ENCODE measurements at places on chromosomes 16 and 17.

DNA sequence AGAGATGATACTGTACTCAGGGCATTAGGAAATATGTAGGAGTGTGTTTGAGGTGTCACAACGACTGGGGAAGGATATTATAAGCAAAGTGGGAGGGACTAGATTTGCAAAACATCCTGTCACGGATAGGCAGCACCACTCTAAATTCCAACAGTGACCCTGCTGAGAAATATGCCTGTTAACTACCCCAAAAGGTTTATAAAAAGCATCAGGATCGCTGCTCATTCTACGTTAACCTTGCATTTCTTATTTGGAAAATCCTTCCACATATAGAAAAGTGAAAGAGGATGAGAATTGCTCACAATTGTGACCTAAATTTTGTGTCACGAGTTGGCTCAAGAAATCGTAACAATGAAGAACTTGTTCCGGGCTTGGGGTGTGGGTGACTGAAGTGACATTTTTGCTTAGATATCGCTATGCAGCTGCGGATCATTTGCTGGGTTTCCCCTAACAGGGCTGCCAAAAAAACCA lies 51.6 kb downstream of the N4BP1 start:
- no peak for DNase-seq

DNA sequence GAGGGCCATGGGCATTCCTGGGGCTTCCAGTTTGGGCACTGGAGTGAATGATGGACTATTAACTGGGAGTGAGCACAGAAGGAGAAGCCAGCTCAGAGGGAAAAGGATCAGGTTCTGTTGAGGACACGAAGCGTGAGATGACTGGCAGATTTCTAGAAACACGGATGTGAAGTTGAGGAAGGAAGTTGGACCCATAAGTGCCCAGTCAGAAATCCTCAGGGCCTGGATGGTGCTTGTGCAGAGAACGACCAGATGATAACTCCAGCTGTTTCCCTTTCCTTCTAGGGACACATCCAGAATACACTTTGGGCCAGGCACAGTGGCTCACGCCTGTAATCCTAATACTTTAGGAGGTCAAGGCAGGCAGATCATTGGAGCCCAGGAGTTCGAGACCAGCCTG lies 23.3 kb upstream of the ANKRD40CL start:
- DNase-seq, result no peak

DNA sequence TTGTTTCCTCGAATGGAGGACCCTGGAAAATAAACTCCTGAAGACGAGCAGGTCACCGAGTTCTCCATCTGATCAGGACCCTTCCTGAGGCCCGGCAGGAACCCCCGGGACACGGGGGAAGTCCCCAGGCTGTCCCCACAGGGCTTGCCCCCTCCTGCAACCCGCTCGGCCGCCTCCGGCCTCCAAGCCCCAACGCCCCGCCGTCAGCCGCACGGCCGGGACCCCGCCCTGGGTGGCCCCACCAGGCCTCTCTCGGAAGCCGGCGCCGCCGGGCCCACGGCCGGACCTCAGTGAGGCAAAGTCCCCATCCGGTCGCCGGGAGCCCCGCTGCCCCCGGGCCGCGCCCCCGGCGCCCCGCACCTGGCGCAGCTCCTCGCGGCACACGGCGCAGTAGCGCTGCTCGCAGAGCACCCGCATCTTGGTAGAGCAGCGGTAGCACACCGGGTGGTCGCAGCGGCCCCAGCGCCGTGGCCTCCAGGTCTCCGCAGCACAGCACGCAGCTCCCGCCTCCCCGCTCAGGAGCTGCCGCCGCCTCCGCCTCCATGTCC lies 383 bp downstream of the ZNF598 start:
- no peak for DNase-seq

- DNase-seq, result no peak
Observed at GRCh38 chr16:9054460-9054859, 37.0 kb upstream of the HAPSTR1 start.

DNA sequence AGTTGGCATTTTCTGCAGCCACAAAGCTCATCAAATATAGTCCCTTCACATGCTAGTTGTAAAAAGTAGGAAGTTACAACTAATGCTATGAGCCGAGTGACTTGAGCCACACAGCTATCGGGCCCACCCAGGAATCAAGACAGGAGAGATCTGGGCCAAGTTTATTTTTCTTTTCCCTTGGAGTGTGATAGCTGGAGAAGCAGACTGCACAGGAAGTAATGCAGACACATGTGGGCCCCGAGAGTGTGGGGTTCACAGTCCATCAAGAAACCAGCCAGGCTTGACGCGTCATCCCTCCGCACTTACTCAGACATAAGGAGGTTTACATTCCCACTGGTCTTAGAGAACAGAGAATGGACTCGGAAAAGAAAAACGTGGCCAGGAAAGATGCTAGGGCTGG lies 403.1 kb upstream of the CDH11 start:
- DNase-seq, result no peak

DNA sequence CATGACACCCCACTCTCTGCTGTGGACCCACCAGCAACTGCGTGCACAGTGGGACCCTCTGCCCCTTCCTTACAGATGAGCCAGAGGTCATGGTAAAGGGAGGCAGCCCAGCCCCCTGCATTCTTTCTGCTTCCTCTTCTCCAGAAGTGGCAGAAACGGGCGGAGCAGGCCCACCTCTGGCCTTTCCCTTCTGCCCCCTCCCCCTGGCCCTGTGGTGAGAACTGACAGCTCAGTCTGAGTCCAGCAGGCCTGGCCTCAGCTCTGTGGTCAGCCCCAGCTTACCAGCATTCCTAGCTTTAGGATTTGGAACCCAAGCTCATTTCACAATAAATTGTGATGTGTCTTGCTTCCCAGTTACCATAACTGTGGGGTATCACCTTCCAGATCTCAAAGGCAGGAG lies 4.8 kb upstream of the ANKRD11 start:
- DNase-seq, result no peak

DNA sequence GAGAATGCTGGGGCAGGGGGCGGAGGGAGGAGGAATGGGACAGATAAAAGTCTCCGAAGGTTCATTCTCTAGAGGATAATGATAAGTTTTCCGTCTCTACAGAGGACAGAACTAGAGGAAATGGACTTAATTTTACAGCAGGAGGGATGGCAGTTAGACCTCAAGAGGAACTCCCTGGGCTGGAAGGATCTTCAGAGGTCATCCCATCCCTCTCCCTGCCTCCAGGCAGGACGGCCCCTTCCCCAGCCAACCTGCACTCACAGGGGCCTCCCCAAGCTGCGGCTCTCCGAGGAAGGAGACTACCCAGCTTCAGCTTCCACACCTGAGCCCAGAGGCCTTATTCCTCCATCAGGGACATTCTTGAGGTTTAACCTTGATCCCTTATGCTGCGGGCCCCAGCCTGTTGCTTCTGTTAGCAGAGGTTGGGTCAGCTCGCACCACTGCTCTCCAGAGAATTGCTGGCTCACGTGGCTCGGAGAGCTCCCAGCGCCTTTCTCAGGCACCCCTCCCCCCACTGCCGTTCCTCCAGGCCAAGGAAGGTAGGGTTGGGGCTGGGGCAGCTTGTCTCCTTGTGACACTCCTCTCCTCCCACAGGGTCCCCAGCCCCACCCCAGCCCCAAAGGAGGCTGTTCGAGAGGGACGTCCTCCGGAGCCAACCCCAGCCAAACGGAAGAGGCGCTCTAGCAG lies 8.5 kb downstream of the ELOB start:
- no peak for DNase-seq

- DNase-seq, result no peak
Observed at GRCh38 chr17:37274461-37274860, 101.3 kb upstream of the C17orf78 start.

DNA sequence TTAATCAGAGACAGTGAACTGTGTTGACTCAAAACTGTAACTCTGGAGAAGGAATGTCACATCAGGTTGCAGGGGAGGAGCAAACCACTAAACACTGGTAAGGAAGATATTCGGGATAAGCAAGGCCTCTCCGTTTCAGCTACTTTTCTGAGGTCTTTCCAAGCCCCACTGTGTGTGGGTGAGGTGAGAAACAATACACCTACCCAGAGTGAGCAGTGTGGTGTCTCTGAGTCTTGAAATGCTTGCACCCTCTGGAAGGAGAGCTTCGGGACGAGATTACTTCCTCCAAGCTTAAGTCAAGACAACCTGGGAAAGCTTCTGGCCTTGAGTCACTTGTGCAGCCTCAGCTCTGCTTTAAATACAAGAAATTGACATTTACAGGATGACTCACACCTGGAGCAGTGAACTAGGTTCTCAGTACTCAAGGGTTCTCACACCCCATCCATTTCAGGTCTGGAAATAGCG lies 2.5 kb upstream of the MAP3K14 start:
- DNase-seq, result no peak

GRCh38 chr17:74954665-74955421 lies 17.7 kb downstream of the HID1 start:
- DNase-seq, result no peak

- no peak for DNase-seq
Observed at GRCh38 chr17:51828901-51829300, 329.6 kb downstream of the CA10 start.

- DNase-seq, result no peak
Observed at GRCh38 chr17:69501591-69502468, 87.3 kb downstream of the MAP2K6 start.

DNA sequence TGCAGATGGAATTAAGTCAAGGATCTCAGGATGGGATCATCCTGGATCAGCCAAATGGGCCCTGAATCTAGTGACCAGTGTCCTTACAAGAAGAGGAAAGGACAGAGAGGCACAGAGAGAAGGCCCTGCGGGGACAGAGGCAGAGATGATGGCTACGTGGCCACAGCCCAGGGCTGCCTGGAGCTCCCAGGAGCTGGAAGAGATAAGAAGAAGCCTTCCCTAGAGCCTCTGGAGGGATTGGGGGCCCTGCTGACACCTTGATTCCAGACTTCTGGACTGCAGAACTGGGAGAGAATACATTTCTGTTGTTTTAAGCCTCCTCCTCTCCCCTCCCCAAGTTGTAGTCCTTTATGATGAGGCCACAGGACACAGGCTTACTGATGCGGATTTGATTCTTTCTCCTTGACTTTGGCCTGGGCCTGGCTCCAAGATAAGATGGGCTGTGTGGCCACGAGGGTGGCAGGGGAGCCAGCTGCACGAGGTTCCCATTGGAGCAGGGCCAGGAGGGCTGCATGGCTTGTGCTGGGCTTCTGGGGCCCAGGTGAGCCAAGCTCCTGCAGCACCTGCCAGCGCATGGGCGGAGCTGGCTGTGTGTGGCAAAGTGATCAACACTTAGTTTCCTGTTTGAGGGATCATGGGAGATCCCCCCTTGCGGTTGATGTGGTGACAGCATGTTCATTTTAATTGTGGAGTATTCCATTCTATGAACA lies 146.1 kb downstream of the IRF8 start:
- DNase-seq, result peak; percentile 17

DNA sequence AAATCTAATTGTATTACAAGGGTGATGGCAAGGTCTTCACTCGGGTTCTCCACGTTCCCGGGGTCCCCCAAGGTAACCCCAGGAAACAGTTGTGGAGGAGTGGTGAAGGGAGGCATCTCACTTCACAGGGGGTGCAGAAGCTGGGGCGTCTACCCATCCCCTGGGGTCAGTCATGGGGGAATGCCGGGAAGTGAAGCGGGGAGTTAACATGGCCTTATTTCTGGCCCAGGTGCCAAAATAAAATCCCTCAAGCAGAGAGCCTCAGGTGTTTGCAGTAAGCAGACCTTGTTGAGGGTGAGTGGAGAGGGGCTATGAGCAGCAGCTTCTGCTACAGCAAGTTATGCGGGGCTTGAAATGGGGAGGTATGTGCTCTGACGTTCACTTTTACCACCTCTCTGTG lies 9.0 kb upstream of the ATP2C2 start:
- DNase-seq, result no peak

- DNase-seq, result no peak
Observed at GRCh38 chr17:42009170-42009569, 8.1 kb downstream of the DNAJC7 start.

DNA sequence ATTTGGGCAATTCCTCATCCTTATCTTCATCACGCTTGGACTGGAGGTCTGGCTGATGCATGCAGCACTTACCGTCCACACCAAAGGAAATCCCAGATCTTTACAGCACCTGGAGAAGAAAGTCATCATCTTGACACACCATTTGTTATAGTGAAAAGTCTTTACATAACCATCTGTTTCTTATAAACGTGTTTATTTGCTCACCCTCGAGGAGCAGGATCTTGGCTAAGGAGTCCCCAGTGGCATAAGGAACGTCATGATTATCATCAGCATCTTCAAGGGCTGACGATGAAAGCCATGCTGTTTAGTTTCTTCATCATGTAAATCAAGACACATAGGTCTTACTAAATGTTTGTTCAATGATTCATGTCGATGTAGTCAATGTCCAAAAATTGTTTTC lies 248.8 kb upstream of the ELAC2 start:
- no peak for DNase-seq

DNA sequence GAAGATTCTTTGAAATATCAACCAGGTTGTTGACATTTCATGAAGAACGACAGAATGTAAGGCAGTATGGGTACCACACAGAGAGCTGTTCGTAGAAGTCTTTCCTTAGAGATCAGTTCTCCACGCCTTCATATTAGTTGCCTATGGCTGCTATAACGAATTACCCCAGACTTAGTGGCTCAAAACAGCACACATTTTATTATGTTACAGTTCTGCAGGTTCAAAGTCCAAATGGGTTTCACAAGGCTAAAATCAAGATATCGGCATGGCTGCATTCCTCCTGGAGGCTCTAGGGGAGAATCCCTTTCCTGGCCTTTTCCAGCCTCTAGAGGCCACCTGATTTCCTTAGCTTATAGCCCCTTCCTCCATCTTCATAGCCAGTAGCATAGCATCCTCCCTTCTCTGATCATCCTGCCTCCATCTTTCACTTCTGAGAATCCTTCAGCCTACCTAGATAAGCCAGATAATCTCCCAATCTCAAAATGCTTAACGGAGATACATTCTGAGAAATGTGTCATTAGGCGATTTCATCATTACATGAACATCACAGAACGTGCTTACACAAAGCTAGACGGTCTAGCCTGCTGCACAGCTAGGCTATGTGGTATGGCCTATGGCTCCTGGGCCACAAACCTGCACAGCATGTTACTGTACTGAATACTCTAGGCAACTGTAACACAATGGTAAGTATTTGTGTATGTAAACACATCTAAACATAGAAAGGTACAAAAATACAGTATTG lies 26.0 kb downstream of the ERCC4 start:
- no peak for DNase-seq

DNA sequence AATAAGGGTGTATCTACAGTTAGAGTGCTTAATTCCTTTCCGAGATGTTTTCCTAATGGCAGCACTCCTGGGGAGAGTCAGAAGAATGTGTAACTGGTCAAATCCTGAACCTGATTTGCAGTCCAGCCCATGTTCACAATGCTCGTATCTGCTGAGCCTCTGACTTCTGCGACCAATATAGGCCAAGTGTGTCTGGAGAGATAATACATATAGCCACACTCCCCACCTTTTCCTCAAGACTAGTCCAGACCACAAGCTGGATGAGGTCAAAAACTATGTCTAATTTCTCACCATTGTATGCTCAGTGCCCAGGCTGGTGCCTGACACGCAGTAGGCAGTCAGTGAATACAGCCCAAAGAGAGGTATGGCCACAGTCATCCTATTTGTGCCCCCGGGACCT lies 58.0 kb downstream of the XYLT1 start:
- DNase-seq, result no peak

All from activated CD4-positive, alpha-beta T cell treated with anti-CD3 and anti-CD28 coated beads, Interleukin-2, amount 50 U/mL, for 48 hours (primary cell).